ENCODE measurements at places on chromosomes 6 and 20.

- DNase-seq = no peak
These were observed 1.9 kb upstream of the PTPN1 start for GRCh38 chr20:50508171-50508755.

GRCh38 chr6:19410481-19410880 lies 426.7 kb upstream of the ID4 start:
- DNase-seq = no peak

GRCh38 chr6:170291271-170292110 lies 613 bp upstream of the DLL1 start:
- DNase-seq = peak; percentile 64

GRCh38 chr6:135115411-135115810 lies 60.8 kb upstream of the HBS1L start:
- no peak for DNase-seq

DNA sequence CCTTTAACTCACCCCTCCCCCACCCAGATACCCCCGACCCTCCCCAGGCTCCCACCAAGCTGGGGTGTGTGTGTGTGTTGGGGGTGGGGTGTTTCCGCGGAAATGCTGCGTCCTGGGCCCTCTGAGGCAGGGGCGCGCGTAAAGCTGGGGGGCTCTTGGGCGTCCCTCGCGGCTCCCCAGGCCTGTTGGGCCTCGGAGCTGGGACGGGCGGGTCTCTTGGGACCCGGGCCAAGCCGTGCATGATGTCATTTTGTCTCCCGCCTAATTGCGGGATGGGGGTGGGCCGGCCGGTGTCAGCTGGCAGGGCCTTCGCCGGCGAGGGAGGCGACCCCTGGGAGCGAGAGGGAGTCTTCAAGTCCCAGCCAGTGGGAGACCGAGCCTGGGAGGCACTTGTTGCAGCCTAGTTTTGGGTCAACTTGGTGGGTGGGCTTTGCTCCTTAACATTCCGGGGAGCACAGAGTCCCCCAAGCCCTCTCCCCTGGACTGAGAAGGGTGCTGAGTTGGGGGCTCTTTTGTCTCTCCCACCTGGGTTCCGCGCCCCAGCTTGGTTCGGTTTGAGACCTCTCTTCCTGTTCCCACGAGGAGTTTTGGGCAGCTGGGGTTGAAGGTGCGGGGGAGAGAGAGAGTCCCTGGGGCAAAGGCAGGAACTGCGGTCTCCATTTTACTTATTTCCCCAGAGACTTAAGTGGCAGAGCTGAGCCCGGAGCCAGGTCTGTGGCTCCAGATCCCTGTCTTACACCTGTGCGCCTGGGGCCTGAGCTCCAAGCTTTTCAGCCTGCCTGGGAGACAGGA lies 623 bp downstream of the MYBL2 start:
- no peak for DNase-seq

DNA sequence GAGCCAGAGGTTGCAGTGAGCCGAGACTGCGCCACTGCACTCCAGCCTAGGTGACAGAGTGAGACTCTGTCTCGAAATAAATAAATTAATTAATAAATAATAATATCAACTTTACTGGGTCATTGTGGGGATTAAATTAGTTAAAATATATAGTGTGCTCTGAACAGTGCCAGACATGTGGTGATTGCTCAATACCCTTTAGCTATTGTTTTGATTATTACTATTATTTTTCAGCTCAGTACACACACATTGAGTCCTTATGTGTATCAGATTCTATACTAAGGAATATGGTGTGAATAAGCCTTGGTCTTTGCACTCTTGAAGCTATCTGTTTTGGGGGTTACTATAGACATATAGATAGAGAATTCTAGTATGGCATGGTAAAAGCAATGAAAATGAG lies 28.9 kb downstream of the TREML1 start:
- no peak for DNase-seq

GRCh38 chr6:30147096-30147495 lies 11.2 kb downstream of the TRIM40 start:
- no peak for DNase-seq

- DNase-seq = no peak
These were observed 47.8 kb upstream of the TAGAP start for GRCh38 chr6:159092631-159093030.

DNA sequence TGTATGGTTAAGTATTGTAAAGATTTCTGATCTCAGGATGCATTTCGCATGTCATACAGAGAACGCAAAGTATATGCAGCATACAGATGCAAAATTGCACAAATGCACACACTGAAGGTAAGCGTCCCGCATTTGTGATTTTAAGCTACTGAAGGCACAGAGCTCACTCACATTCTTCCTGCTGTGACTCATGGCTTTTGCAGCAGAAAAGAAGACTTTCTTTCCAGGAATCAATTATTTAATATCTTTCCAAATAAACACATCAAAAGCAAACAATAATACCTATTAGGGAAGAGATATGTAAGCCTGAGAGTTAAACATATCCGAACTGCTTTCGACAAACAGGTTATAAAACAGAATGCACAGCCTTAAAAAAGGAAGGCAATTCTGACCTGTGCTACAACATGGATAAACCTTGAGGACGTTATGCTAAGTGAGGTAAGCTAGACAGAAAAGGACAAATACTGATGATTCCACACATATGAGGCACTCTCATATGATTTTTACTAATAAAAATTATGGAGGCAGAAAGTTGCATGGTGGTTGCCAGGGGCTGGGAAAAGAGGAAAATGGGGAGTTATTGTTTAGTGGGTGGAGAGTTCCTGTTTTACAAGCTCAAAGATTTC lies 109.0 kb downstream of the TFAP2A start:
- DNase-seq = no peak

DNA sequence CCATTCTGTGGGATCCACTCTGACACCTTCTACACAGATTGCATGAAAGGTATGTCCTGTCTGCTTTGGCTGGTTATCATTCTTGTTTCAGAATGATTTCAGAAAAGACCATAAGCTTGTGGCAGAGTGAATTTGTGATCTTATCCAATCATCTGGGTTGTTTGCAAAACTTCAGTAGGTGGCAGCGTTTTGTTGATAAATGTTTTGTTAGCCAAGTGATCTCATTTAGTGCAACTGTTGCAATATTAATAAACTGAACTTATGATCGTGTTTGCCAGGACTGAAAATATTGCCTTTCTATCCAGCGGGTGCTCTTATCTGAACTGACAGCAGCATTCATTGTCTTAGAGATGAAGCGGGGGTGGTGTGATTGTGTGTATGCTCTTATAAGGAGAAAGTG lies 613.2 kb upstream of the NOX3 start:
- no peak for DNase-seq

GRCh38 chr20:41382791-41383305 lies 16.2 kb upstream of the EMILIN3 start:
- DNase-seq = no peak

DNA sequence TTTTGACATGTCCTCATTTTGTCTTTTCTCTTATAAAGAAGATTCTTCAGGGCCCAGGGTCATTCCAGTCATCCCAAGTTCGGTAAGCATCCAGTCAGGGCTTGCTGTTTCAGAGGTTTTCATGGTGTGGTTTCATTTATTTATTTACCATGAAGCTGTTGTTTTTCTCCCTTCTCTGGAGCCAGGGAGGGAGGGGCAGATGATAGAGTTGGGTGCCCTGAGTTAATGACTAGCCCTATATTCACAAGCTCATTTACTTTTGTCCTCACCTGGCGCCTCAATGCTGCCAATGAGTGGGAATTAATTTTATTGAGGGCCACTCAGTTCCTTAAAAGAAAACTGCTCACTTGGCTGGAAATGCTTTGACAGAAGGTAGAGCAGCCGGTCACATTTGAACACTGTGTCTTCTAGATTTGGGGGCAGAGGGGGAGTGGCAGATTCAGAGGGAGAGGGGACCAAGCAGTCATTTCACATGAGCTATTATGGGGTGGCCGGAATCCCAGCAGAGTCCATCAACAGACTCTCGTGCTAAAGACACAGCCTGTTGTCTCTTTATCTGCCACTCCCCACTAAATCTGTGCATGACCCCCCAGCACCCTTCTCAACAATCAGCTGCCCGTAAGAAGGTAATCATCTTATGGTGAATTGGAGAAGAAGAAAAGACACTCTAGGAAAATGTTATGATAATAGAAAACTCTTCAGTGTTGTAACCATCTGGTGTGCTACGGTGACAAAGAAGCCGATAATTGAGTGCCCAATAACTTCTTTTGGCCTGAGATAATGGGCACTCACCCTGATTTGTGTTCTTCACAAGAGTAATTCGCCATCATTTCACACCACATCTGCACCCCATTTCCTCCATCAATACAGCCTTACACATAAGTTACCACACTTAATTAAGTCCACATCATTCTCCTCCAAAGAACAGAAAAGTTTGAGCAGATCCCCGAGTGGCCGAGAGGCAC lies 573.5 kb upstream of the JAG1 start:
- DNase-seq = no peak

DNA sequence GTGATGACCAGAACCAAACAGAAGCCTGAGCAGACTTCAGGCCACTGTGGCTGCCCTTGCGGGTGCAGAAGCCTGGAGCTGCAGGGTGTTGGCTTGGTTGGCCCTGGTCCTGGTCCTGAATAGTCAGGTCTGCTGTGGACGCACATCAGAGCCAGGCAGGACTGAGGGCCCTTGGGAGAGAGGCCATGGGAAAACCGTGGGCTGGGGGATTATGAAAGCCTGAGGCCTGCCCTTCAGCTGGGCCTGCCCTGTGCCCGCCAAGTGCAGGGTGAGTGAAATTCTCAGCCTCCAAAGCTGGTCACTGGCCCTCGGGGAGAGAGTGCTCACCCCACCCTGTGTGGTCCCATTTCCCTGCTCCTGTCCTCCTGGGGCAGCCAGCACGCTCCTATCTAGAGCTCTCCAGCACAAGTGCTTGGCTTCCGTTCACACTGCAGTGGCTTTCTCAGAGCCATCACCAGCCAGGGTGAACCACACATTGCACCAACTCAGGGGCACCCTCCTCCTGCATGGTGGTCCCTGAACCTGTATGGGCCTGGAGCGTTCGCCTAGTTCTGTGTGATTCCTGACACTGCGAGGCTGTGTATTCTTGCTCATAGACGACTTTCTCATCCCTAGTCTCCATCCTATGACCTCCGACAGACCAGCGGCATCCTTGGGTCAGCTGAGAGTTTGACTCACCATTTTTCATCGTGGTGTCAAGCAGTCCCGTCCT lies 146.1 kb downstream of the TTLL2 start:
- DNase-seq = no peak

DNA sequence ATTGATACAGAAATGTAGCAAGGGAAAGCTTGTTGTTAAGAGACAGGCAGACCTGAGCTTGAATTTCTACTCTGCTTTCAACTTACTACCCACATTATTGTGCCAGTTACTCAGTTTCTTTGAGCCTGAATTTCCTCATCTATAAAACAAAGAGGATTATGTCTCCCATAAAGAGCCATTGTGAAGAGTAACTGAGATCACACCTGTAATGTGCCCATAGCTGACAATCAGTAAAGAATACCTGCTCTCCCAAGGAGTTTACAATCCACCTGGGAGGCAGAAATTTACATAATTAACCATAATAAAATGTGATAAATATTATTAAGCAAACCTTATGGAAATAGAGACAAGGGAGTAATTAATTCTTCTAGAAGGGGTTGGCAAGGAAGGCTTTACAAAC lies 204.9 kb downstream of the EPM2A start:
- no peak for DNase-seq

- no peak for DNase-seq
These were observed 101.4 kb downstream of the PRDM1 start for GRCh38 chr6:106187424-106187982.

GRCh38 chr20:59673288-59673997 lies 69.1 kb downstream of the PHACTR3 start:
- no peak for DNase-seq

- DNase-seq = no peak
These were observed 554 bp upstream of the ZSCAN31 start for GRCh38 chr6:28336284-28337120.

- no peak for DNase-seq
These were observed 42.2 kb upstream of the SPTLC3 start for GRCh38 chr20:12966468-12967085.

GRCh38 chr6:142783499-142783898 lies 161.5 kb downstream of the HIVEP2 start:
- no peak for DNase-seq
